ENCODE measurements at places on chromosomes 1 and 21. TPM values are rescaled to one million over a fixed set of nuclear protein-coding genes. Genes with fewer than 3 reads are reported as not detected.

Gene PPFIA4
- total RNA-seq: 0.17 TPM

Gene PLPPR4
- 0.05 TPM for total RNA-seq

Gene ACADM
- 57.8 TPM for total RNA-seq

Gene ANXA9
- total RNA-seq: not detected

Gene CTSE
- total RNA-seq: not detected

Gene LRRC53
- total RNA-seq: not detected

Gene PAPPA2
- total RNA-seq: under 0.01 TPM

Gene FAM151A
- not detected for total RNA-seq

Gene SYTL1
- not detected for total RNA-seq

Gene FCRL5
- not detected for total RNA-seq

Gene HUNK
- 0.05 TPM for total RNA-seq

Gene CNTN2
- not detected for total RNA-seq

Gene TMEM125
- not detected for total RNA-seq

Gene FCMR
- not detected for total RNA-seq

Gene CR1L
- total RNA-seq: 0.14 TPM

Gene FCRL1
- not detected for total RNA-seq

Gene GREM2
- not detected for total RNA-seq

Gene AVPR1B
- total RNA-seq: 0.05 TPM

Gene GBP6
- total RNA-seq: not detected

Gene FRRS1
- total RNA-seq: 1.1 TPM

Gene NKAIN1
- not detected for total RNA-seq

Gene TMEM53
- total RNA-seq: 5.9 TPM

Gene RIPPLY3
- not detected for total RNA-seq
